IPS DF 6.9 (cell line): ENCODE measurements at places on chromosomes 3 and 15.

DNA sequence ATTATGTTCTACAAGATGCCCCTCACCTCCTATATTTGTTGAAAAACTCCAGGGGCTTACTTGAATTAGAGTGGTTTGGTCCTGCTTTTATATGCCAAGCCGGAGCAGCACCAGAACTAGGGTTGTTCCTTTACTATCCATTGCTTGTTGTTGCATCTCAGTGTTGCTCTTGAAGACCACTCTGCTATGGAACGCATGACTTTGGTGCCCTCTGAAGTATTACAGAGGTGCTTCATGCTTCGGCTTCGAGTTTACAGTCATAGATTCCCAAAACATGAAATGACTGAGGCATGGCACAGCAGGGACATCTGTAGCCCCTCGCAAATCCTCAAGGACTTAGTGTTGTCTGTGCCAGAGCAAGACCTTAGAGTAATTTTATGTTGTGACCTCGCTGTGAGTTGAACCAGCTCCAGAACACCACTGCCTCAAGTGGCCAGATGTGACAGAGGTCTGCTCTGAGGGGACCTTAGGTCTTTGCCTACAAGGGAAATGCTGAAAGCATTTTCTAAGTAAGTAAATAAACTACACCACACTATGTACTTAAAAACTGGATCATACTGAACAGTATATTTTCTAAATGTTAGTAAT is 67.2 kb upstream of the SIAH2 start:
- no peak for DNase-seq

DNA sequence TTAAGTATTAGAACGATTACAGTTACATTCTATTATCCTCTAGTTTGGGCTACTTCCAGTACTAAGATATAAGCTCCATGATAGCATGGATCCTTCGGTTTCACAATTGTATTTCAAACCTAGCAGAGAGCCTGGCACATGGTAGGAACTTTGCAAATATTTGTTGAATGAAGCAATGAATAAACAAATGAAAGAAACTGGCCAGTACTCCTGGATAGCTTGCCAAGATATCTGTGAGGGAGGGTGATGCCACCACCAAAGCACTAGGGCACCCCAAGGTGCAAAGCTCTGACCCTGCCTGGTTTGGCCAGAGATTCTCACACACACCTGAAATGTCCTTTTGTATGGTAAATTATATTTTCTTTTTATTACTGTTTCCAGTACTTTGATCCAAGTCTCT is 44.3 kb upstream of the PLAAT1 start:
- no peak for DNase-seq

GRCh38 chr3:149933008-149933407 is 37.7 kb downstream of the PFN2 start:
- no peak for DNase-seq

DNA sequence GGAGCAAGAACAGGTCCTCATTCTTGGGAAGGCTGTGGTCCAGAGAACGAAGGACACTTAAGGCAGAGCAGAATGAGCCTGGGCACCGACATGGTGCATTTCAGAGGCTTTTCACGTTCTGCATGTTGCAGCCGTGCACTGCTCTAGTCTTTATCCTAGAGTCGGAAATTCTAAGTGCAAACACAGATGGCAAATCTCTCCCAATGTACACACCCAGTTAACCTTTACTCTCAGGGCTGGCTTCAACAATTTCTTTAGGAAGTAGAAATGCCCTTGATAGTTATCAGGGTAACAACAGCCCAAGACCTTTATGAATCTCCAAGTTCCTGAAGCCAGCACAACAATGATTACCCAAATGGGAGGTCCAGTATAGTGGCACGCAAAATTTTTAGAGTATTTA is 39.1 kb upstream of the LRTM1 start:
- no peak for DNase-seq

DNA sequence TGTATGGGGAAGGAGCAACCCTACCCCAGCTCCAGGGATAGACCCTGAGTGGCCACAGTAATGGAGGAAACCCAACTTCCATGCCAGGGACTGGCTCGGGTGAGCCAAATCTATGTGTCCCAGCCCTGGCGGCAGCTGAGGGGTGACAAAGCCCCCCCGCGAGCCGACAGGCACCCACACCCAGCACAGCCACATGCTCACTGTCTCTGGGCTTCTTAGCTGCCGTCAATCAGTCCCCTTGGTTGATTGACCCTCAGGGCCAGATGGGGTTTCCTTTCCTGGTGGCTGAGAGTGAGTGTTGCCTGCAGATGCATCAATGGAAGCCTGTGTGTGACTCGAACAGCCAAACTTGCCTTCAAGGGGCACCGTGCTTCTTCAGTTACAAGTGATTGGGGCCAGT is 2.1 kb upstream of the OCA2 start:
- no peak for DNase-seq

GRCh38 chr3:177286034-177286433 is 88.8 kb upstream of the TBL1XR1 start:
- DNase-seq = no peak

DNA sequence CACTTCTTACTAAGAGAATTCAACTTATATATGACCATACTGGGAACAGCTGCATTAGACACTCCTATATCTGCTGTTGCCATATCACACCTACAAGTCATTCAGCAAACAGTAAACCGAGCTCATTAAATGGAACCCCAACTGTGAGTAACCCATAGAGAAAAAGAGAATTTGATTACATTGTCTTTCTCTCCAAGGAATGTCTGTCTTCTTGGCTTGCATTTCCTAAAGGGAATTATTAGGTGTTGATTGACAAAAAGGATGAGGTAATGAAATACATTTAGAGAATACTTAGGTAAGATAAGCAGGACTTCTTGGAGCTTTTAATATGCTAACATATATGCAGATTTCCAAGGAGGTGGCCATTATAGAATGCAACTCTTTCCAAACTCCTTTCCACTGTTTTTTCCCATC is 76.8 kb downstream of the SLMAP start:
- DNase-seq = no peak

DNA sequence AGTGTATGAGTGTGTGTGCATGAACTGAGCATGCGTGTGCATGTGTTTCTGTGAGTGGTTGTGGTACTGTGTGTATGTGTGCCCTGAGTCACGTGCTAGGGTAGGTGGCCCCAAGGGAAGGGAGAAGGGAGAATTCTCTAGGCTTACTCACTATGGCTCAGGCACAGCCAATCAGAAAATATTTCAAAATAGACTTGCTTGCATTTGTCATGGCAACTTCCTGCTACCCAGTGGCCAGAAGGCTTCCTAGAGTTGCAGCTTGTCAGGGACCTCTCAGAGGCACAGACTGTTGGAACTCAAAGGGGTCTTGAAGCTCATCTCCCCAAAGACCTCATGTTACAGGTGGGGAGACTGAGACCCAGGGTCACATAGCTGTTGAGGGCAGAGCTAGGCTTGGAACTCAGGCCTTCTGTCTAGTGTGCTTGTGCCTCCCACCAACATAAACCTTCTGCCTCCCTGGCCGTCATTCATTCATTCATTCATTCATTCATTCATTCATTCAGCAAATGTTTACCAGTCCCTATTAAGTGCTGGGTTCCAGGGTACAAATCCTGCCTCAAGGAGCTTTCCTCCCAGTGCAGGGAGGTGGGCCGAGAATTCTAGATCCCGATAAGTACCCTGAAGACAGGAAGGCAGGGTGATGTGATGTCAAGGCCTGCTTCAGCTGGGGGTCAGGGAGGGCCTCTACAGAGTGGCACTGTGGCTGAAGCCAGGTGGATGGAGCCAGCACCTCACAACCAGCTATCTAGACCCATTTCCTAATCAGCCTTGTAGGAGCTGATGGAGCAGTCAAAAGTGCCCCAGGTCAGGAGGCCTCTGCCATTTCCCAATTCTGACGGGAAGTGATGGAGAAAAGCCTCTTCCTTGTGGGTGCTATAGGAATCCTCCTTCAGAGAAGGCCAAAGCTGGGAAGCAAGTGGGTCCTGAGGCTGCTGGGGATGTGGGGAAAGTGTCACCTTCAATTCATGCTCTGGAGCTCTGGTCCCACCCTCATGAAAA is 10.9 kb upstream of the RFT1 start:
- DNase-seq = no peak
